Stimulated activated naive CD4-positive, alpha-beta T cell treated with Interleukin-2 at 50 U/mL for 16 hours (primary cell): ENCODE measurements at places on chromosomes 5 and 9.

DNA sequence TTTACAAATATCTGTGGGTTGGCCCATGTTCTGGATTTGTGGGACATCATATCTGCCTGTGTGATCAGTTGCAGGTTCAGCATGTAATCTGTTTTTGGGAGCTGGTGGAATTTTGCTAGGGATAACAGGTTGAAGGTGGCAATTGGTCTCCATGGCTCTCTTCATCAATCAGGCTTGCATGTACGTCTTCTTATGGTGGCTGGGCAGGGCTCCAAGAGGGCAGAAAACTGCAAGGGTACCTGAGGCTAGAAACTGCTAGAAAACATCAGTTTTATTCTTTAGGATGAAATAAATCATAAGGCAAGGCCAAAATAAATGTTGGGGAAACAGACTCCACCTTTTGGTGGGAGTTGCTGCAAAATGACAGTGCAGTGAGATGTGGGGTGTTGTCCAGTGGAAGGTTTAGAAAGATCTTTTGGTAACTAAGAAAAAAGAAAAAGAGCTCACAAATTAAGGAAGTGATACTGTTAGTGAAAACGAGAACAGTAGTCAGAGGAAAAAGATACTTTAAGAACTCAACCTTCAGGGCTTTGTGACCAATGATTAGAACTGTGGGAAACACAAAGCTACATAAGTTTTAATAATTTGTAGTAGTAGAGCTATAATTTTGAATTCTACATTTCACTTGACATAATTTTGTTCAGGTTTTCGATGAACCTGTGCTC lies 300.7 kb upstream of the IZUMO3 start:
- no peak for DNase-seq

- DNase-seq = no peak
These were observed 158.7 kb downstream of the ARRDC3 start for GRCh38 chr5:91224456-91224855.

GRCh38 chr5:176772271-176773210 lies 37.8 kb upstream of the UNC5A start:
- DNase-seq = no peak

GRCh38 chr9:101618698-101619097 lies 23.9 kb upstream of the PPP3R2 start:
- DNase-seq = no peak

DNA sequence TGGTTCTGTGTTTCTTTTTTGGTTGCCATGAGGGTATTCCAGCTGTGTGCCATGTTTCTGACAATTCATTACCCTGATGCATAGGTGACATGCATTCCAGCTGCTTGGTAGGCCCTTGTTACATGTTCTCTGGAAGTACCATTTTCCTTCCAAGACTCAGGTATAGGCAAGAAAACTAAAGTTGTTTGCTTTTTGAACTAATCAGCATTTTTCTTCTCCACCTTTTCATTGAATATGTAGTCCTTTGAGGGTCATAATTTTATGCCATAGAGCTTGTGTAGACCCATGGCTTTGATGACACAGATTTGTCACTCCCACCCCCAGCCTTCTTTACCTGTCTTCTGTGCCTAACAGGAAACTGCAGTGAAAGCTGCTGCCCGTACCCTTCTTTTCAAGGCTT lies 339.2 kb downstream of the MED10 start:
- no peak for DNase-seq

- no peak for DNase-seq
These were observed 366 bp downstream of the EPB41L4A start for GRCh38 chr5:112418659-112419163.

DNA sequence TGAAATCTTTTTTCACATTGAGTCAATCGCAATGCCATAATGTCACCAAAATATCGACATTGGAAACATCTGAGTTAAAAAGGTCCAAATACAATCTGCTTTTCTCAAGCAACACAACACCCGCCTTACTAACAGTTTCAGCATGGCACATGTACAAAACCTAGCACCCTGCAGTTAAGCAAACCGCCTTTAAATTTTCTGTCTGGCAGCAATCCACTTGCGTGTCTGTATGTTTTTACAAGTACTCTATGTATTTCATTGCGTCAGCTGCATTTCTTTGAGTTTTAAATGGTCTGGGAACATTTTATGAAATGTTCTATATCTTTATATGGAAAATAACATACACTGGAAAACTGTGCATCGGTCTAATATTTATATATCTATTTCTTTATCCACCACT lies 134.6 kb downstream of the DENND1A start:
- no peak for DNase-seq

- no peak for DNase-seq
These were observed 98.5 kb downstream of the ZCCHC7 start for GRCh38 chr9:37218800-37219425.

DNA sequence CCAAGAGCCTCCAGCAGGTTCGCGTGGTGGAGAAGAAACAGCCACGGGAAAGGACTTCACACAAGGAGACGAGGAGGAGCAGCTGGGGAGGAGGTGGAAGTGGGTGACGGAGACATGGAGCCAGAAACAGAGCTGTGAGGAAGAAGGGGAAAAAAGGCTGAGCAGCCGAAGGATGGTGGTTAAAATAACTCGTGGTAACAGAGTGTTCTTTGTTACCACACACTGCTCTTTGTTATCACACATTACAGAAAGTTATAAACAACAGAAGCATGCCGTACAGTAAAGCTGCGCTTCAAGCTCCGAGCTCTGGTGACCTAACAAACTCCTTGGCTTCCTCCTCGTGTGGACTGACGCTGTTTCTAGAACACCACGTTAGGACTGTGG lies 215.4 kb downstream of the GLIS3 start:
- DNase-seq = no peak

- DNase-seq = no peak
These were observed 72.5 kb downstream of the LHX2 start for GRCh38 chr9:124084087-124084486.
